ENCODE measurements at places on chromosomes 6 and 20.

GRCh38 chr6:137767465-137767864 is 99.6 kb upstream of the TNFAIP3 start:
- no peak for DNase-seq

DNA sequence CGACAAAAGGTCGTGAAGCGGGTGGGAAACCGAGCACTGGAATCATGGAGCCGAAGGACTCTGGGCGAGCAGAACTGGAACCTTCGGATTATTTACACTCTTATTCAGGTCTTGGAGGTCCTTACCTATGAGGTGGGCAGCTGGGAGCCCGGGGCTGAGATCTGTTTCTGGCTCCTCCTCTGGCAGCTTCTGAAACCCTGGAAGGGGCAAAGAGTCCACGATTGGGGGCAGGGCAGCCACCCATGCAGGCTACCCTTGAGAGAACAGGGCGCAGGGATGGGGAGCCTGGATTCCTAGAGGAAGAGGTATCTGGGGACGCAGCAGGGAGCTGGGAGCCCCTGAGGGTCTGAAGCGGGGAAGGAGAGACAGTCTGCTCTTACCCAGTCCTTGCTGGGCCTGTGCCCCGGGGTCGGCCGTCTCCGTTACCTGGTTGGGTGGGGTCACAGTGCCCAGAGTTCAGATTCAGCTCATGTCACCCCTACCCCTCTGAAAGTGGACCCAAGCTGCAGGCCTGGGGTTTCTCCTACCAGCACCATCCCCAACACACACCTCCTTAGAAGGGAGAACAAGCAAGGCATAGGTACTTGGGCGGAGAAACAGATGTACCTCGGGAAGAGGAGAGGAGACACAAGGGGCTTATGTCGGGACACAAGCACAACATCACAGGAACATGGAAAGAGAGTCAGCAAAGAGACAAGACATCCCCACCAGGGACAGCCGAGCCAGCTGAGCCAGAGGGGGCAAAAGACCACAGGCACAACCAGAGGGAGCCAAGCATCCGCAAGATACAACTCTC is 592 bp downstream of the LTB start:
- no peak for DNase-seq

GRCh38 chr6:72835749-72836148 is 213.9 kb downstream of the KCNQ5 start:
- no peak for DNase-seq

GRCh38 chr20:56247954-56248782 is at the start of gene MC3R:
Gene MC3R (plus strand): TSS chr20:56248732. CDS start chr20:56248844, 112 bp downstream.
- no peak for DNase-seq

DNA sequence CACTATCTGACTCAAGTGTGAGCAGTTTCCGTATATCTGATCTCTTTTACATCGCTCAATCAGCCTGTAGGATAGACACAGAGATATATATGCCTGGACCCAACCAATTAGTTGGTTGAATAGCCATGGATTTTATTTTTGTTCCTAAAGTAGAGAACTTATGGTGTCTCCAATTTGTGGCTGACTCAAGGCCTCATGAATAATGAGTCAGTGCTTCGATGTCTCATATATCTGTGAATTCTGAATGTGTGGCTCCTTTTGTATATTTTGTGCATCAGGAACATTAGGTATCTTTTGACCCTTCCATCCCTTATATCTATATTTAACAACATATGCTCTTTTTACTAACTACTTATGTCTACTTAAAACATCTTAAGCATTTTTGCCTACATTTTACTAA is 64.5 kb downstream of the OR2B2 start:
- DNase-seq: no peak

DNA sequence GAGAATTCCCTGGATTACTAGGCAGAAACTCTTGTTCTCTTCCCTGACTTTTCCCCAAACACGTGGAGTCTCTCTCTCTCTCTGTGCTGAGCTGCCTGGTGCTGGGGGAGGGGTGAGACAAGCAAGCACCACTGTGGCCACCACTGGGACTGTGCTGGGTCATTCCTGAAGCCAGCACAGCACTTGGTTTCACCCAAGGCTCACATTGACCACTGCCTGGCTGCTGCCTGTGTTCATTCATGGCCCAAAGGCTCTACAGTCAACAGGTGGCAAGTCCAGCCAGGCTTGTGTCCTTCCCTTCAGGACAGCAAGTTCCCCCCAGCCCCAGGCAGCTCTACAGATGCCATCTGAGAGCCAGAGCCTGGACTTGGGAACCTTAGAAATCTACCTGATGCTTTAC is 92.2 kb downstream of the CTNNBL1 start:
- DNase-seq: no peak

GRCh38 chr6:137017081-137017480 is 27.7 kb downstream of the IL20RA start:
- DNase-seq: no peak

Measured in stimulated activated CD4-positive, alpha-beta T cell treated with anti-CD3 and anti-CD28 coated beads, Interleukin-12 subunit alpha, Interleukin-12 subunit beta, amount 100 ng/mL, for 24 hours (primary cell).